Dermis microvascular lymphatic vessel endothelial cell (primary cell): ENCODE measurements at places on chromosomes 1 and 21. TPM values are rescaled to one million over a fixed set of nuclear protein-coding genes. Genes with fewer than 3 reads are reported as not detected.

Gene MROH7
- total RNA-seq: under 0.01 and 0.13 TPM in 2 replicates

DNA sequence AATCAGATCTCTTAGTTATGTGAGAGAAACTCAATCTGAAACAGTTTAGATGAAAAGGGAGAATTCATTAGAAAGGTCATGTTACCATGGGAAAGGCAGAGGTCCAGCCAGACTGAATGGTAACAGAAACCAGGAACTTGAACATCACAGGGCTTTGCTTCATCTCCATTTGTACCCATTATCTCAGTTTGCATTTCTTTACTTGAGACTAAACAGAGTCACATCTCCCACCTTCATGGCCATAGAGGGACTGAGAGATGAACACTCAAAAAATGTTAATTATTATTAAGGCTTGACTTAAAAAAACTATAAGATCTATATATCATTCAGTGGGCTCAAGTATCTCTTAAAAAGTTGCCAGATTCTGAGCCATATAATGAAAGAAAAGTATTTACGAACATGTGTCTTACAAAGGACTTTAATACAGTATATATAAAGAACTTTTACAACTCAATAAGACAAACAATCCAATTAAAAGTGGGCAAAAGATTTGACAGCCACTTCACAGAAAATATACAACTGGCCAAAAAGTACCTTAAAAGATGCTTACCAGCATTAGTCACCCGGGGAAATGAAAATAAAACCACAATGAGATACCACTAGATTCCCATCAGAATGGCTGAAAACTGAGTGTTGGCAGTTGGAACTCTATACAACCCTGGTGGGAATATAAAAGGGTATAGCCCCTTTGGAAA lies 13.2 kb downstream of the KYAT3 start:
- DNase-seq: no peak

Gene TM2D1
- 35.8 and 64.2 TPM in 2 replicates for total RNA-seq

DNA sequence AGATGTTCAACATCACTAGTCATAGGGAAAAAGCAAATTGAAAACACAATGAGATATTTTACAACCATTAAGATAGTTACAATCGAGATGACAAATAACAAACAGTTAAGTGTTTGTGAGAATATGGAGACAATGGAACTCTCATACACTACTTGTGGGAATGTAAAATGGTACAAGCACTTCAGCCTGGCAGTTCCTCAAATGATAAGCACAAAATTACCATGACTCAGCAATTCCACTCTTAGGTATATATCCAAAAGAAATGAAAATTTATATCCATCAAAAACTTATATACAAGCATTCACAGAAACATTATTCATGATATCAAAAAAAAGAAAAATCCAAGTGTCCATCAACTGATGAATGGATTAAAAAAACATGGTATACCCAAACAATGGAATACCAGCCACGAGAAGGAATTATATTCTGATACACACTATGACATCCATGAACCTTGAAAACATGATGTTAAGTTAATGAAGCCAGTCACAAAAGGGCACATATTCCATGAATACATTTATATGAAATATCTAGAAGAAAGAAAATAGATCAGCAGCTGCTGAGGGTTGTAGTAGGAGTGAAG lies 76.4 kb downstream of the EVI5 start:
- DNase-seq: no peak

- DNase-seq: no peak
Measured at GRCh38 chr21:45516071-45516670, 26.1 kb downstream of the SLC19A1 start.

DNA sequence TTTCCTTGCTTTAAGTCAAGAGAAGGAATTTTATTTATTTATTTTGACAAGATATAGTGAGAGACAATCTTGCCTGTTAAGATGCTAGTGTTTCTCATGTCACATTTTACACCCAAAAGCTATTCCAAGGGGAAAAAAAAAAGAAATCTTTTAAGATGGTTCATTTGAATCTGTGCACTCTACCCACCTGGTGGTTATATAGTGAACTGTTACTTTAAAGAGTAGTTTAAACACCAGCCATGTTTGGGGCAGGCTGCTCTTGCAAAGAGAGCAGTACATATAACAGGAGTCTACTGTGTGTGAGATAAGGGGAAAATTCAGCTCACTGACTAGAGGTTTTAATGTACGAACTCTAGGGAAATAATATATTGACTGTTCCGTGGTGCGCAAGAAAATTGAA lies 3.3 kb upstream of the ELAVL4 start:
- DNase-seq: no peak

Gene SMPDL3B
- total RNA-seq: 0.26 and 0.89 TPM in 2 replicates

DNA sequence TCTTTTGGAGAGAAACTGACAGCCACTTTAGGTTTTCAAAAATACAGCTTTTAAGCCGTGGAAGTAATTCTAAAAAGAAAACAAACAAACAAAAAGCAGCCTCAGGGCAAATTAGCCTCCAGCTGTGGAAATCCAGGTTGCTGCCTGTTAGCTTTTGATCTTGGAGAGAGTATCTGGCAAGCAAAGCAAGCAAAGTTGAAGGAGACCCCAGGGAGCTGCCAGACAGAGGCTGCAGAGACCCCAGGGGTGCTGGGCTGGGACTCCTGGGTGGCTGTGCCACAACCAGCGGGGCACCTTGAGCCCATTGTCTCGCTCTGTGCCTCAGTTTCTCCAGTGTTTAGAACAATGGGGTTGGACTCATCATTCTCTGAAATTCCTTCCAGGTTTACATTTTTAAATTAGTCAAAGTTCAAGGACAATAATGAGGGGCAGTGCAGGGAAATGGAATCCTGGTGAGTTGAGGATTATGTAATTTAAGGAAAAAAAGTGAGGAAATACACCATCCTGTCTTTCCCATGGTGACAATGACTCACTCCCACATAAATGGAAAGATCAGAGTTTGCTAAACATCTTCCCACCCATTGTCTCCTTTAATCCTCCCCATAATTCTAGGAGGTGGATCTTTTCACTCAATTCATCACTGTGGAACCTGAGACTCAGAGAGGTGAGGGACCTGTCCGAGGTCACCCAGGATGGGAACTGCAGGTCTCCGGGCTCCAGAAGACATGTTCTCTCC lies 480.5 kb downstream of the MATN1 start:
- DNase-seq: no peak

DNA sequence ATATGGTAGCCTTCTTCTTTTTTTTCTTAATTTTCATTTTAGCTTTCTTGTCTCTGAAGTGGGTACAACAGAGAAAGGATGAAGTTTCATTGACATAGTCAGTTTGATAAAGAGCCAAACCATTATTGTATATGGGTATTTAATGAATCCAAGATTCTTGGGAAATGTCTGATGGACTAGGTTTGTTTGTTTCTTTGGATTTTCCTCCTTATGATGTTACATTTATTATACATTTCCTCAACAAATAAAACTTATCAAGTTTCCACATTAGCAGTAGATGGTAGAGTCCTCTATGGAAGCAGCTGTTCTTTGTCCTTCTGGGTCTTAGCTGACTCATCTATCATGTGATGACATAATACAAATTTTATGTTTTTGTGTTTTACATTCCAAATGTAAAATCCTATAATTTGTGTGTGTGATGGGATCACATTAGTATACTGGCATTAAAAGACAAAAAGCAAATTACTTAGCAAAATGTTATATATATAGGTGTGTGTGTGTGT lies 6.0 kb downstream of the COL24A1 start:
- DNase-seq: no peak

Gene LRRC3
- 0.77 and 1.8 TPM in 2 replicates for total RNA-seq

DNA sequence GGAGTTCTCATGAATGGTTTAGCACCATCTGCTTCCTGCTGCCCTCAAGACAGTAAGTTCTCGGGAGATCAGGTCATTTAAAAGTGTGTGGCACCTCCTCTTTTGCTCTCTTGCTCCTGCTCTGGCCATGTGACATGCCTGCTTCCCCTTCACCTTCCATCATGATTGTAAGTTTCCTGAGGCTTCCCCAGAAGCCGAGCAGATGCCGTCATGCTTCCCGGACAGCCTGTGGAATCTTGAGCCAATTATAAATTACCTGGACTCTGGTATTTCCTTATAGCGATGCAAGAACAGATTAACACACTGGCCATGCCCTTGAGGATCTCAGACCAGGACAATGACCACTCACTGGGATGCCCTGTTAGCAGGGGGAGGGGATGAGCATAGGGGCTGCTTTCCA lies 212.3 kb downstream of the MATN1 start:
- DNase-seq: no peak

DNA sequence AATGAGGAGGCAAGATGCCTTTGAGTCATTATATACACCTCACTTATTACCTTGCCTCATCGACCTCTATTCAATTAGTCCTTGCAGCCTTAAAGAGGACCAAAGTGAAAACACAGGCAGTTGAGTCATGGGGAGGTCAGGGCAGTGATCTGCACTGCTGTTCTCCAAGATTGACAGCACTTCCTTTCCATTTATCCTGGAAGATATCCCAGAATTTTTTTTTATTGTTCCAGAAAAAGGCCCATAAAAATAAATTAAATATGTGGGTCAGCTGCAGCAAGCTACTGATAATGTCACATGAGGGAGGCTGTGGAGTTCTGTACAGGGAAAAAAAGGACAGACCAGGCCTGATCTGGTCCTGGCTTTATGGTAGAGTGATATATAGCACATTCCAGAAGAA lies 33.2 kb upstream of the CDC42BPA start:
- peak; percentile 22 for DNase-seq
